ENCODE measurements at places on chromosomes 4 and X. TPM values are rescaled to one million over a fixed set of nuclear protein-coding genes. Genes with fewer than 3 reads are reported as not detected.

GRCh38 chrX:317424-318067 lies 1.1 kb downstream of the GTPBP6 start:
- DNase-seq = no peak

STATH gene
- not detected for total RNA-seq

KLF8 gene
- 7.9 TPM for total RNA-seq

NSUN7 gene
- 0.19 TPM for total RNA-seq

GRCh38 chrX:11724122-11725017 lies 33.7 kb upstream of the MSL3 start:
- no peak for DNase-seq

DNA sequence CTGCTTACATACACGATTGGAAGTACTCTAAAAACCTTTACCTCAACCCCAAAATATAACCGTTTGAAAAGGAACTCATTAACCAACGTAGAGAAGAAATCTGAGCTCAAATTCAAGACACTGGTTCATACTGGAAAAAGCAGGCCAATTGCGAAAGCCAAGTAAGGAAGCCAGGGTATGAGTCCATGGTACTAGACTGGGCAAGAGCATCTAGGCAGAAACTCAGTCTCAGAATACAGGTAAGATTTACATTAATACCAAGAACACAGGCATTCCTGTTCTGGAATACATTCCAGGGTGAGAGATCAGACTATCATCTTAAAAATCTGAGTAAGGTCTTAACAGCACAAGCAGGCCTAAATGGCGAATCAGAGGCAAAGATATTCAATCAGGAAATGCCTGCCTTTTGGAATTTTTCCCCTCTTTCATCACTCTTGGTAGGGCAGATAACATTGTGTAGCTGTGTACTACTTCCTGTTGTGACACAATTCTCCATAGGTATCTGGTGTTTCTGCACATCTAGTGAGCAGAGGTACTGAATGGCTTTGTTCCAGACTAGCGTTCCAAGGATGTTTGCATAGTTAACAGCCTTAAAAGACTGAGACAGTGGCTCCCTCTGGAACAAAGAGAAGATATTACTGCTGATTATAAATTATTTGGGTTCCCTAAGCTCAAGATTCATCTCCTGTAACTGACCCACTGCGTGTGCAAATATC lies 311.3 kb downstream of the PCDH19 start:
- no peak for DNase-seq

- no peak for DNase-seq
These were observed 28.6 kb upstream of the ARHGAP24 start for GRCh38 chr4:85446141-85446861.

RADX gene
- total RNA-seq = 12.0 TPM

- DNase-seq = no peak
These were observed 32.4 kb downstream of the KLHL8 start for GRCh38 chr4:87188048-87188447.

SERPINA7 gene
- not detected for total RNA-seq

GRCh38 chrX:68901519-68901918 lies 72.7 kb downstream of the EFNB1 start:
- DNase-seq = no peak

DNA sequence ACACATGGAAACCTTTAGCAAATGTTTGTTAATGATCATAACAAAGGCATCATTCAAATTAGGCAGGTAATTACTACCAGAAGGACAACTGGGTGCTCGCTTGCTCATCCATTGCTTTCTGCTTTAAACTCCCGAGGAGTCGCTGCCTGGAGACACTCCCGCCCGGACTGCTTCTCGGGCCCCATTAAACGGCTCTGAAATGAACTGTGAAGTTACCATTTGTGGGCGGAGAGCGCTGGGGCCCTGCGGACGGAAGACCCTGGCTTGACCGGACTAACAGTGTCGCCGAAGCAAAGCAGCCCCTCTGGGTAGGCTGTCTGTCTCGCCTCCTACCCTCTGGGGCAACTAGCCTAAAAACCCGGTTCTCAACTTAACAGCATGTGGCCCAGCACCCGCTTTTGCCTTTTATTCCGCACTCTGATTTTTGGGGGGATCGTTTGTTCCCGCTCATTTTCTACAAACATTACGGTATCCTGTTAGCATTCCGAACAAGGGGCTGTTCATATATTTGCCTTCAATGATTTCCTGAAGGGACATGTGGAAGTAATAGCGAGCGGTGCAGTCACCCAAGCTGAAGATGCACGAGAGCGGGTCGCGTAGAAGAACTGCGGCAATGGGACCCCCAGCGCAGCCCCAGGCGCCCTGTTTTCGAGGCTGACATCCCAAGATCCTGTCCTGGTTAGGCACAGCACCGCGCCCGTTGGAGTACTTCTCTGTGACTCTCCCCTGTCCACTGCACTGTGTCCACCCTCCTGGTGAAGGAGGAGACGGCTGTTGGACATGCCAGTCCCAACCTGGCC lies 1.6 kb upstream of the PDGFRA start:
- DNase-seq = no peak

DNA sequence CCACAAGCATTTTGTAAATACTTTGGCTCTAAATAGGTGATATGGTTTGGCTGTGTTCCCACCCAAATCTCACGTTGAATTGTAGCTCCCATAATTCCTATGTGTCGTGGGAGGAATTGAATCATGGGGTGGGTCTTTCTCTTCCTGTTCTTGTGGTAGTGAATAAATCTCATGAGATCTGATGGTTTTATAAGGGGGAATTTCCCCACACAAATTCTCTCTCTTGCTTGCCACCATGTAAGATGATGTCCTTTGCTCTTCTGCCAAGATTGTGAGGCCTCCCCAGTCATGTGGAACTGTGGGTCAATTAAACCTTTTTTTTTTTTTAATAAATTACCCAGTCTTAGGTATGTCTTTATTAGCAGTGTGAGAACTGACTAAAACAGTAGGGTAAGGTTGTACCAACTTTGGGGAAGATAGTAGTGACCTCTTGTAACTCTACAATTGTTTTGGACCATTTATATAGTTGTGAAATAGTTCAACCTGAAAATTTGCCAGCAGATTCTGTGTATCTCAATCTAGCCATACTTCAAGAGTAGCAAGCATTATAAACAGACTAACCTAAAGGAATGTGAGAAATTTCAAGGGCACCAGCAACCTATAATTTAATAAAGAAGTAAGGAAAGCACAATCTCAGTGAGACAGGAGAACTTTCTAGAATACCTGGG lies 727.8 kb downstream of the GRID2 start:
- DNase-seq = no peak

DNA sequence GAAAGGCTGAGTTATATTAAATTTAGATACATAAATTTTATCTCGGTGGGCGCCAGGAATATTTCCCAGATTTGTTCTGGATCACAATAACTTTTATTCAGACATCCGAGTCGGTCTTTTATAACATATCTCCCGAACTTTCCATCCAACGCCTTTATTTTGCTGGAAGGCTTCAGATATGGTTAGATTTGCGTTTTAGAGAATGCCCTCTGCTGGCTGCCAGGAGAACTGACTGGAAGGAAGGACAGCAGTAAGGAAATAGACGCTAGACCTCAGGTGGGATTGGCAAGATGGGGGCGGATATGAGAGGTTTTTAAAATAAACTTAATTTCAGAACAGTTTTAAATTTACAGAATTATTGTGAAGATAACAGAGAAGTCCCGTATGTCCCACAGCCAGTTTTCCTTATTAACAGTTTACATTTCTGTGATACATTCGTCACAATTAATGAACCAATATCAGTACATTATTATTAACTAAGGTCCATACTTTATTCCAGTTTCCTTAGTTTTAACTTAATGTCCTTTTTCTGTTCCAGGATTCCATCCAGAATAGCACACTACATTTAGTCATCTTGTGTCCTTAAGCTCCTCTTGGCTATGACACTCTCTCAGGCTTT lies 4.6 kb upstream of the KANTR start:
- no peak for DNase-seq

- no peak for DNase-seq
These were observed 57.7 kb upstream of the TXK start for GRCh38 chr4:48191758-48192157.

DNA sequence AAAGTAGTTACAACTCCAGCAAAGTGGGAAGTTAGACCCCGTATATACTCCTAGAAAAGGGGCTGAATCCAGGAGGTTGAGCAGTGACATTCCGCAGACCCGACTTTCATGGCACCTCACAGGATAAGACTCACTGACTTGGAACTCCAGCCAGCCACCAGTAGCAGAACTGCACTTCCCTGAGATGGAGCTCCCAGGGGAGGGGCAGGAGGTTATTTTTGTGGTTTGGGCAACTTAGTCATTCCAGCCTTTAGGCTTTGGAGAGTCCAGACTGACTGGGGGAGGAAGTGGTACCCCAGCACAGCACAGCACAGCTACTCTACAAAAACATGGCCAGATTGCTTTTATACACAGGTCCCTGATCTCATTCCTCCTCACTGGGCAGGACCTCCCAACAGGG lies 319.1 kb downstream of the PCDH19 start:
- DNase-seq = no peak

FREM3 gene
- not detected for total RNA-seq

GRCh38 chr4:20127626-20128025 lies 124.1 kb upstream of the SLIT2 start:
- DNase-seq = no peak

GRCh38 chrX:110212299-110212698 lies 105.6 kb downstream of the AMMECR1 start:
- DNase-seq = no peak

- no peak for DNase-seq
These were observed 2.2 kb downstream of the CCNB3 start for GRCh38 chrX:50206753-50207152.

DNA sequence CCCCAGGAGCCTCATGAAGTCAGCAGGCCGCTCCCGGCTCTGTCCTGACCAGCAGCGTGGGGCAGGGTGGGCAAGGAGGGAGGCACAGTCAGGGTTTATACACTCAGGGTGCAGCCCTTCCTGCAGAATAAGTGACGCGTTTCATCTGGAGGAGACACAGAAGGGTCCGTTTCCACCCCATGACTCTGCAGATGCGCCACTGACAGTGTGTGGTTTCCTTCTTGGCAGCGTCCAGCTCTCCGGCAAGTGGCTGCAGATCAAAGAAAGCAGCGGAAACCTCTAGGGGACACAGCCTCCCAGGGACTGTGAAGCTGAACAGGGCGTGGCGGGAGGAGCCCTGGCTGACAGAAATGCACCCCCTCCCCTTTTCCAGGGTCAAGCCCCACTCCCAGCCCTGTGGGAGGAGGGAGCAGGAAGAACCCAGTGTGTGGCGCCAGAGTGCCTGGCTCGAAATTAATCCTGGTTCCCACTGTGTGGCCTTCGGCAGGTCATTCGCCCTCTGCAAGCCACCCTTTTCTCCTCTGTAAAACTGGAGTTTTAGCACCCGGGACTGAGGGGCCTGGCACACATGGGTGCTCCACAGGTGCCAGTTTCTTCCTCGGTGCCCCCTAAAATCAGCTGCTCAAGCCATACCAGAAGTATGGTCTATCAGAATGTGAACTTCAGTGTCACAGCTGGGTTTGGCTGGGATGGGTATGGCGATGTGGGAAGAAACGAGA lies 17.3 kb upstream of the TBC1D14 start:
- no peak for DNase-seq

DNA sequence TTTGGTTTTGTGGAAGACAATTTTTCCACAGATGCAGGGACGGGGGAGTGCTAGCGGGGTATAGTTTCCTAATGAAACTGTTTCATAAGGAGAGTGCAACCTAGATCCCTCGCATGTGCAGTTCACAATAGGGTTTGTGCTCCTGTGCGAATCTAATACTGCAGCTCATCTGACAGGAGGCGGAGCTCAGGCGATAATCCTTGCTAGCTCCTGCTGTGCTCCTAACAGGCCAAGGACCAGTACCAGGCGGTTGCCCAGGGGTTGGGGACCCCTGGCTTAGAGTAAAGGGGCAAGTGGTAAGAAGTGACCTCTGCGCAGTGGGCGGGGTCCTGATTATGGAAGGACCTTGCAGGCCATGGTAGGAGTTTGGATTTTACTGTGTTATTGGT lies 3.8 kb downstream of the SCML1 start:
- no peak for DNase-seq

- no peak for DNase-seq
These were observed 81.7 kb upstream of the ARHGAP24 start for GRCh38 chr4:85393201-85393600.

DNA sequence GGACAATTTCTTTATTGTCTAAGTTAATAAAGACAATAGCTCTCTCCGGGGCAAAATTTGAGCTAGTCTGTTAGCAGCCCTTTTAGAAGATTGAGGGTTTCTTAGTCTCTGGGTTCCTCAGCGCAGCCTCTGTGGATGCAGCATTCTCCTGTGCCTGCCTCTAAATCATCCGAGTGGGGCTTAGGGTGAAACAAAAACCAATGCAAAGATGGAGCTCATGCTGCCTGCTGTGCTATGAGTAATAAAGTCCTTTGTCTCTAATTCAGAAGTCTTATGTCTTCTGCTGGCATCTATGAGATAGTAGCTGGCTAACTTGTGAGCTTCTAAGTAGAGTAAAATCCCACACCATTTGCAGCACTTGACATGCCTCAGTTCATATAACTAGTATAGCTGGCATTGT lies 67.9 kb downstream of the ANKRD50 start:
- DNase-seq = no peak

DNA sequence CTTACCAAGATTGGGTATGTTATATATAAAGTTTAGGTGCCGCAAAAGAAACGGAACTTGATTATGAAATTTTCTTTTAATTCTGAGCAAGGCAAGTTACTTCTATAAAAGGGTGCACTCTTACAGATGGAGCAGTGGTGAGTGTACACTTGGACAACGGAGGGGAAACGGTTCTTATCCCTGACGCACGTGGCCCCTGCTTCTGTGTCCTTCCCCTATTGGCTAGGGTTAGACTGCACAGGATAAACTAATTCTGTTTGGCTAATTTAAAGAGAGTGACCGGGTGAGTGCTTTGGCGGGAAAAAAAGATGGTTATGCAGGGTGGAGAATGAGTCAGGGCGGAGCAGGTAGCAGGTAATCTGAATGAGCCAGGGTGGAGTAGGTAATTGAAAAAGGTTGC lies 149.5 kb downstream of the GC start:
- no peak for DNase-seq

ADGRL3 gene
- not detected for total RNA-seq

- DNase-seq = no peak
These were observed 29.9 kb upstream of the GPC4 start for GRCh38 chrX:133444952-133445831.

DNA sequence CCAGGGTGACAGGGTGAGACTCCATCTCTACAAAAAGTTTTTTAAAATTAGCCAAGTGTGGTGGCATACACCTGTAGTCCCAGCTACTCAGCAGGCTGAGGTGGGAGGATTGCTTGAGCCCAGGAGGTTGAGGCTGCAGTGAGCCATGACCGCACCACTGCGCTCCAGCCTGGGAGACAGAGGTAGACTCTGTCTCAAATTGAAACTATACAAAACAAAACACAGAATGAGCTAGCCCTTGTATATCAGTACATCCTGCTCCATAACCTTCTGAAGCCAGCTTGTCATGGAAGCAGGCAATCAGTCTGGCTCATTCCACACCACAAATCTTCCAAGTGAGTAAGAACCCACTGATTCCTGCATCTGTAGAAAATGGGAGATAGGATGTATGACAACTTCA lies 49.0 kb downstream of the CD99L2 start:
- no peak for DNase-seq

ATOH1 gene
- not detected for total RNA-seq

DNA sequence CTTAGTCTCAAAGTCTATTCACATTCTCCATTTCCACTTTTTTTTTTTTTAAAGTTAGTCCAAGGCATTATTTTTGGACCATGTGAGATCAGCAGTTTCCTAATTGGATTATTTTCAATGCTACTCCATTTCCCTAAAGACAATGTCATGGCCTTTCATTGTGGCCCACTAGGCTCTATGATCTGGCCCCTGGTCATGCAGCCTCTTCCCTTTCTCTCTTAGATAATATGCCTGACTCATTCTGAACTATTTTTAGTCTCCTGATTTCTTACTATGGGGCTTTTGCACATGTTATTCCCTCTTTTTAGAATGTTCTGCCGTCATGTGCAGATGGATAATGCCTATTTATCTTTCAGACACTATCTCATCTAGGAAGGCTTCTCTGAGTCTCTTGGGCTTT lies 157.3 kb downstream of the TMA16 start:
- DNase-seq = no peak
